ENCODE measurements at places on chromosomes 12 and 14.

DNA sequence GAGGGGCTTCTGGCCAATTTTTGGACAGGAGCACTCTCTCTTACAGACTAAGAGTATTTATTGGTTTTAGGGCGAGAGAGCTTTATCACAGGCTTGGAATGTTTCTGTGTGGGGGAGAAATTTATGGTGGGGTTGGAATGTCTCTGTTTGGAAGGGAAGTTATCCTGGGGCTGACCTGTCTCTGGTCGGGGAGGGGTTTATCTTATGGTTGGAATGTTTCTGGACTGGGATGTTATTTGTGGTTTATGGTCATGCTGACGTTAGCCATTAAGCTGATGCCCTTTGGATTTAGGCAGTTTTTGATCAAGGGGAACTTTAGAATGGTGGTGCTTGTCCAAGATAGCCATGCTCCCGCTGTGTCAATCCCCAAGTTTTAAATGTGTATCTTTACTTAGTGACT is 614.8 kb downstream of the DIO2 start:
- DNase-seq: no peak

- DNase-seq: no peak
These were observed 131.8 kb upstream of the KRAS start for GRCh38 chr12:25382311-25383106.

DNA sequence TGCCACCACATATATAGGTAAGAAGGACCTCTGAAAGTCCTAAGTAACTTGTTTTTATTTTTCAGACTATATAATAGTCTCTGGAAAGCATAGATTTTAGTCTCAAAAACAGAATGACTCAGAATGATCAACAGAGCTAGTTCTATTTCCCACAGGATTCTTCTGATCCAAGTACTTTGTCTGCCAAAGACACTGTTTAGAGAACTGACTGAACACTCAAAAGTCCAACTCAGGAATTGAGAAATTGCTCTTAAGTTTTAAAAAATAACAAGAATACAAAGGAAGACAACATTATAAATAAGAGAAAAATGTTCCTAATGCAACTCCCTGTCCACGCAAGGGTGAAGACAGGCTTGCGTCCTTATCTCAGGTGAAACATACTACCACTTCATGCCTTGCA is 29.0 kb downstream of the LGMN start:
- no peak for DNase-seq

GRCh38 chr12:96571101-96571862 is 81.9 kb downstream of the CFAP54 start:
- no peak for DNase-seq

- DNase-seq: no peak
These were observed 101.1 kb upstream of the ST8SIA1 start for GRCh38 chr12:22435583-22435982.

- no peak for DNase-seq
These were observed 22.1 kb downstream of the FAIM2 start for GRCh38 chr12:49881415-49882247.

DNA sequence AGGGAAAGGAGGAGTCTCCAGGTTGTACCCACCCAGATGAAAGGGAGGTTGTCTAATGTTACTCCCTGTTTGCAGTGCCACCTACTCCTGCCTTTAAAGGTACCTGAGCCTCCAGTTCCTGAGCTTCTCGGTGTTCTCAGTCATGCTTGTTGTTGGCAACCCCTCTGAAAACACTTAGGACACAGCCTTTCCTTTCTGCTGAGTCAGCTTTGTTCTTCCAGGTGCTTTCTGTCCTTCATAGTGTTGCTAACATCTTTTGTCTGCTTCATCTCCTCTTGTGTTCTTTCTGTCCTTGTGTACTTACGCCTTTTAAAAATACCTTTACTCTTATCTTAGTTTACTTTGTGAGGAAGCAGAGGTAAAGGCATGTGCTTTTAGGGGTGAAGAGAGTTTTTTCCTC is 97.0 kb upstream of the NEDD1 start:
- DNase-seq: no peak

- DNase-seq: no peak
These were observed 40.1 kb upstream of the VPS33A start for GRCh38 chr12:122306407-122306806.

- DNase-seq: no peak
These were observed 480.5 kb downstream of the VRK1 start for GRCh38 chr14:97277711-97278110.

- DNase-seq: no peak
These were observed 67.8 kb downstream of the HRK start for GRCh38 chr12:116813271-116814041.

GRCh38 chr12:113226696-113227568 is 5.7 kb downstream of the TPCN1 start:
- DNase-seq: no peak

DNA sequence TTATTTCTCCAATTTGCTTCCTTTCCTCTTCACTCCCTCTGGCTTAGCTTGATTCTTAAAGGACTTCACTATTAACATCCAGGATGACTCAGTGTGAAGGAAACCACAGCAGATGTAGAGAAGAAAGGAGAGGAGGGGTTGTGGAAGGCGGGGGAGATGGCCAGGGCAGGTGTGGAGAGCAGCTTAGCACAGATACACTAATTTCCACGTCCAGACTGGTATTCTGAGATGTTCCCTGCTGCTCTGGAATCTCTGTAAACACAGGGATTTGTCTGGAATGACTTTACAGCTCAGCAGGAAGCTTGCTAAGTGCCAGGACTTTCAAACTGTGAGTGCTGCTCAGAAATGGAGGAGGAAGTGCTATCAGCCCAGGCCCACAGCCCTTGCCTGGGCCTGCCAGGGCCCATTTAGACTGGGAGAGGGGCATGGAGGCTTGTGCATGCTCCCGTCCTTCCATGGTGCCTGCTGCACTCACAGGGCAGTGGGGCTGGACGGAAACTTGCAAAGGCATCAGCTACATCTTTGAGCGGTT is 202.5 kb upstream of the DDHD1 start:
- DNase-seq: no peak

DNA sequence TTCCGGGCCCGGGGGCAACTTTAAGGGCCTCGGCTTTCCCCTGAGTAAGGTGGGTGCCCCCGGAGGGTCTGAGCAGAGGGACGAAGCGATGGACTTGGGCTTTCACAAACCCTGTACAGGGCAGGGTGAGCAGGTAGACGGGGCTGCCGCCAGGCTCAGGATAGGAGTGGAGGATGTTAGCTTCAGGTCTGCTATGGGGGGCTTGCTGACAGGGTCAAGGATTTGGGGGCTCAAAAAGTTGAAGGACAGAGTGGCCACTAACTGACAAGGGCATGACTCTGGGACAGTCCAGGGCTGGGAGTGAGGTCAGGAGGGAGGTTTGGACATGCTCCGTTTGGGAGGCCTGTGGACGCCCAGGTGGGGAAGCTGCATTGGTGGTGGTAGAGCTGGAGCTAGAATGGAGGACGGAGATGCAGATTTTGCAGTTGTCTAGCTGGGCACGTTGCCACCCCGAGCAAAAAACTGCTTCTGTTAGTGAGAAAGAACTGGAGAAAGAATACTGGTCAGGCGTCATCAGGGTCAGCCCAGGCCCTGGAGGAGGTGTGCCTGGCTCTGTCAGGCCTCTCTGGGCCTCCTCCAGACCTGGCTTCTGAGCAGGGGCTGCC is 113.3 kb downstream of the ADGRD1 start:
- no peak for DNase-seq

GRCh38 chr12:129296671-129297070 is 443.4 kb downstream of the GLT1D1 start:
- DNase-seq: no peak

DNA sequence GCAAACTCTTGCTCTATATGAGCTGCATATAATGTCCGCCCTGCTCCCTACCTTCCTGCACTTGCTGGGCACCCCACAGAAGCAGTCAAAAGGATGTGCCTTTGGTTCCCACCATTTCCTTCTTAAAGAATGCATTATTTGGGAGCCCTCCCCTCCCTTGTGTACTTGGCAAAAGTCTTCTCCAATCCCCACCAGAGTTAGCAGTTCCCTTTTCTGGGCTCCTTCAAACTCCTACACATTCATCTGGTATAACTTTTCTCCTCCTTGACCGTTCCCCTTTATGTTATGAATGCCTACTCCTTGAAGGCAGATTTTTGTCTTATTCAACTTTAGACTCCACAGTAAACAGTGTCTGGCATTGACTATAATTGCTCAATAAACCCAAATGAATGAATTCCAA is 27.8 kb downstream of the AREL1 start:
- no peak for DNase-seq

DNA sequence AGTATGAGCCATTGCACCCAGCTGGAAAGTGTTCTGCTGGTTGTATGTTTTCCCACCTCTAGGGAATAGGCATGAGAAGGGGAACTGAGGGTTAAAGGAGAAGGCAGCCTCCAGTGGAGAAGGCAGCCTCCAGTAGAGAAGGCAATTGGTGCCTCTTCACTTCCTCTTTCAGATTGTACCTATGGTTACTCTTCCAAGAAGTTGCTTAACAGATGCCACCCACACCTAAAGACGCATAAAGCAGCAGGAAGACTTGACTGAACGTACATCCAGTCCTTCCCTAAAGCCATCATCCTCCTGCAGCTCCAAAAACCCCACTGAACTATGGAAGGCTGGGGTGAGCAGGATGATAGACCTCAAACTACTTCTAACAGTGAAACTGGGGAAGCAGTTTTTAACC is 13.1 kb downstream of the DPF3 start:
- DNase-seq: no peak

GRCh38 chr14:58942516-58942915 is 246.0 kb upstream of the DAAM1 start:
- DNase-seq: no peak

DNA sequence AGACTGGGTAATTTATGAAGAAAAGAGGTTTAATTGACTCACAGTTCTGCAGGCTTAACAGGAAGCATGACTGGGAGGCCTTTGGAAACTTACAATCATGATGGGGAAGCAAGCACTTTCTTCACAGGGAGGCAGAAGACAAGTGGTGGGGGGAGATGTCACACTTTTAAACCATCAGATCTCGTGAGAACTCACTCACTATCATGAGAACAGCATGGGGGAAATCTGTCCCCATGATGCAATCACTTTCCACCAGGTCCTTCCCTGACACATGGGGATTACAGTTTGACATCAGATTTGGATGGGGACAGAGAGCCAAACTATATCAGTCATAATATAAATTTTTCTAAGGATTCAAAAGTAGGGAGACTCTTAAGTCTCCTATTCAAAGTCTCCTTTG is 46.0 kb downstream of the SPIC start:
- no peak for DNase-seq

- no peak for DNase-seq
These were observed 15.8 kb downstream of the NID2 start for GRCh38 chr14:52053044-52053443.

GRCh38 chr14:33279865-33280264 is 341.2 kb downstream of the NPAS3 start:
- DNase-seq: no peak

GRCh38 chr14:63800651-63801375 is 52.0 kb upstream of the SYNE2 start:
- DNase-seq: no peak

DNA sequence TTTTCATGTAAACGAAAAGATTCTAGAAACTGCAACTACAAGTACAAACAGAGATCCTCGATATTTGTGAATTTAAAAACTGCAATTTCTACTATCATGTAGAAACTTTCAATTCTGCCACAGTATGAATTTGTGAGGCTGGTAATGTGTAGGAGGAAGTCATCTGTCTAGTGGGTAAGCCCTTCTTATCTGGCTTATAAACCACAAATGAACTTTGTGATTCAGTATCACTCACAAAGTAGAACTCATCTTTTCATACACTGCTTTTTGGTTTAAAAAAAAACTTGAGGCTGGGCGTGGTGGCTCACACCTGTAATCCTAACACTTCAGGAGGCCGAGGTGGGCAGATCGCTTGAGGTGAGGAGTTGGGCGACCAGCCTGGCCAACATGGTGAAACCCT is 20.7 kb downstream of the GTF2A1 start:
- DNase-seq: peak; percentile 8

DNA sequence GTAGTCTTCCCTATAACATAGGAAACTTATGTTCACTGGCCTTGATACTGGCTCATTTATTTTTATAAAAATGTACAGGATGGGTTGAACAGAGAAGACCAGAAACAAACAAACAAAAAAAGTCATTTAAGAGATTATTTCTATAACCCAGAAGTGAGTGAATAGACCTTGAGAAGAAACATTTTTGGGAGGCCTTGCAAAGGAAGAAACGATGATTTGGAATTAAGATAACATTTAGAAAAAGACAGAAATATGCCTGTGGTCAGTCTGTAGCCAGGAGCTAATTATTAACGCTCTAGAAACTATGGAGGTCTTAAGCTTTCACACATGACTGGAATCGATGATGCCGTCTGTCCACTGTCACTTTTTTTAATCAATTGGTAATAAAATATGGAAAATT is 264.0 kb downstream of the EGLN3 start:
- DNase-seq: no peak

DNA sequence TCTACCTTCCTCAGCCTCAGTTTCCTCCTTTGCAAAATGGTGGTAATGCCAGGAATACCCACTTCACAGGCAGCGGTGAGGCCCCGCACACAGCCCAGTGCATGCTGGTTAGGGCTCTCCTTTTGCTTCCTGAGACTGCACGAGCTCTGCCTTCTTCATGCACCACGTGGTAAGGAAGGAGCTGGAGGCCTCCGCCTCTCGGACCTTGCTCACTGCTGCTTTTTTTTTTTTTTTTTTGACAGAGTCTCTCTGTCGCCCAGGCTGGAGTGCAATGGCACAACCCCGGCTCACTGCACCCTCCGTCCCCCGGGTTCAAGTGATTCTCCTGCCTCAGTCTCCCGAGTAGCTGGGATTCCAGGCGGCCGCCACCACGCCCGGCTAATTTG is 18.1 kb downstream of the TAMALIN start:
- DNase-seq: peak; percentile 39

DNA sequence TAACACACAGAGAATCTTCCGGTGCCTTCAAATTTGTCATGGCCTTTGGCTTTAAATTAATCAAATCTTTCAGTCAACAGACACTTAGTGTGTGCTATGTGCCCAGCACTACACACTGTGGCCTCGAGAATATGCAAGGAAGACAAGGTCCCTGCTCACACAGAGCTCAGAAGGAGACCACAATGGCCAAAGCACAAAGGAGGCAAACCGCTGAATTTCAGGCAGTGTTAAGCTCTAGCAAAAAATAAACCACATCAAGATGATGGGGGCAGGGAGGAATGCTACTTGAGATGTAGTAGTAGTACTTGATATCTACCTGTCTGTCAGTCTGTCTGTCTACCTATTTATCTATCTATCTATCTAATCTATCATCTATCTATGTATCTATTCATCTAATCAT is 227.9 kb downstream of the TMEM132D start:
- no peak for DNase-seq

GRCh38 chr14:58639842-58640484 is 2.2 kb downstream of the DACT1 start:
- DNase-seq: no peak

DNA sequence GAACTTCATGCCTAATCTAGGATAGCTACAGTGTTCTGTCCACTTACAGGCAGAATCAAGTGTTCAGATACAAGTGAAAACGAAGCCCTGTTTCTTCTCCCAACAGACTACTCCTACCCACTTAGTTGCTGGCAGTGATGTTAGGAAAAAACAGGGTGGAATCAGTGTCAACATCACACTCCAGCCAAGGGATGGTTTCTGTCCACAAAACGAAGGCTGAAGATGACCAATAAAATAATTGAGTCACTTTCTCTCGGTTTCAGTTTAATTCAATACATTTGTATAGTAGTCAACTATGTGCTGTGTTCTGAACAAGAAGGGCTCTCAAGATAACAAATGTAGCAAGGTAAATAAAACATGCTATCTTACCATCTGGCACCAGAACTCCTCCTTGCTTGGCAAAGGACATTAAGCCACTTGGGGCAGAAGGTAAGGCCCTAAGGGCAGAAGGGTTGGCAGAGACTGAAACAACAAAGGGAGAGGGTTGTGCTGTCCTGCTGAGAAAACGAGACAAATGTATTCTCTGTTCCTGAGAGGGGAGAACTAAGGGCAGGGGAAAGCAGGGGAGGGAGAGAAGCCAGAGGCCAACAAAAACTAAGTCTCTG is 393.6 kb downstream of the DPF3 start:
- DNase-seq: no peak

All from central memory CD4-positive, alpha-beta T cell (primary cell).